Dermis microvascular lymphatic vessel endothelial cell (primary cell): ENCODE measurements at places on chromosomes 7 and 10. TPM values are rescaled to one million over a fixed set of nuclear protein-coding genes. Genes with fewer than 3 reads are reported as not detected.

The SGCE gene
- 59.6 and 85.8 TPM in 2 replicates for total RNA-seq

The DNAJB12 gene
- 16.8 and 26.0 TPM in 2 replicates for total RNA-seq

The ATRNL1 gene
- total RNA-seq: 0.77 and 1.6 TPM in 2 replicates

The CLCN1 gene
- total RNA-seq: not detected in 2 replicates

The CCDC186 gene
- total RNA-seq: 9.0 and 9.1 TPM in 2 replicates

The ADRA2A gene
- total RNA-seq: not detected in 2 replicates

The MEST gene
- 0.64 and 1.4 TPM in 2 replicates for total RNA-seq

The AMZ1 gene
- under 0.01 TPM in 1 of 2 replicates, not detected in the other for total RNA-seq

The CALCR gene
- not detected in 2 replicates for total RNA-seq

The COL28A1 gene
- under 0.01 TPM in 1 of 2 replicates, not detected in the other for total RNA-seq

The ZWINT gene
- 18.8 and 40.1 TPM in 2 replicates for total RNA-seq

The XRCC2 gene
- 2.0 and 3.7 TPM in 2 replicates for total RNA-seq

The UPK3B gene
- total RNA-seq: 0.13 and 0.38 TPM in 2 replicates
